ENCODE measurements at places on chromosomes 6 and 20.

GRCh38 chr6:74971633-74972032 lies 234.2 kb downstream of the COL12A1 start:
- DNase-seq: no peak

GRCh38 chr6:132414761-132415160 lies 13.5 kb upstream of the MOXD1 start:
- DNase-seq: no peak

DNA sequence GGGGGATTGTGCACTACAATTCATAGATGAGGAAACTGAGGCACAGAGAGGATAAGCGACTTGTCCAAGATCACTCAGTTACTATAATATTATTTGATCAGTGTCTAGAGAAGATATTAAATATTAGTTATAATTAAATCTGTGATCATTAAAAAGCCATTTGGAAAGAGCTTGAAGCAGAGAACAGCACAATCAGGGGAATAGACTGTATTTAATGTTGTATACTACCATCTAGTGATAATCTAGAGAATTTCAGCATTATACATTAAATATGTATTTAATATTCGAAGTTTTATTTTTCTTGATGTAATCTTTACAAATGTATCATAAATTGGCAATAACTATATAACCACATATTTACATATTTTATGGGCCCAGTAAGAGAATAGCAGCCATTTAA lies 20.1 kb upstream of the MTCL3 start:
- no peak for DNase-seq

GRCh38 chr6:13846841-13847240 lies 32.5 kb upstream of the MCUR1 start:
- DNase-seq: no peak

DNA sequence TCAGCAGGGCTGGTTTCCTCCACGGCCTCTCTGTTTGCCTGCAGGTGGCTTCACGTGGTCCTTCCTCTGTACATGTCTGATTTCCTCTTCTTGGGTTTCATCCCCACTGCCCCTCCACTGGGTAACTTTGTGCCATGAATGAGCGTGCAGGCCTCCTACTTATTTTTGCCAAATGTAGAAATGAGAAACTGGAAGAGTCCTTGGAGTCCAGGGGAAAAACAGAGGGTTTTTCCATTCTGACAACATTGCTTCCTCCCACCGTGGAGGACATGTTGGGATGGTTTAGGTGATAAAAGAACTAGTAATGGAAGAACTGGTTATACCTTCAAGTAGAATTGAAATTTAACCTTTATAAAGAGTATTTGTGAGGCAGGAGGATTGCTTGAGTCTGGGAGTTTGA lies 699.5 kb downstream of the QKI start:
- DNase-seq: no peak

GRCh38 chr6:25138934-25139415 lies 140.2 kb upstream of the CARMIL1 start:
- no peak for DNase-seq

GRCh38 chr20:20778676-20779075 lies 66.2 kb upstream of the RALGAPA2 start:
- no peak for DNase-seq

GRCh38 chr20:63695424-63696305 lies 787 bp upstream of the TNFRSF6B start:
- DNase-seq: no peak

- DNase-seq: no peak
Observed at GRCh38 chr6:617456-618100, 39.3 kb downstream of the HUS1B start.

DNA sequence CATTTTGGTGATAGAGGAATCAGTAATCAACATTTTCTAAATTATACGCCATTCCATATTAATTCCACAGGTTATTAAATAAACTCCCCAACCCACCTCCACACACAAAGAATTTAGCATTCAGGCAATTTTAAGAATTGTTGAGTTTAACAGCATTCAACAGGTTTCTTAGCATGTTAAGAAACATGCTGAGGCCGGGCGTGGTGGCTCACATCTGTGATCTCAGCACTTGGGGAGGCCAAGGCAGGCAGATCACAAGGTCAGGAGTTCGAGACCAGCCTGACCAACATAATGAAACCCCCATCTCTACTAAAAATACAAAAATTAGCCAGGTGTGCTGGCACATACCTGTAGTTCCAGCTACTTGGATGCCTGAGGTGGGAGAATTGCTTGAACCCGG lies 64.0 kb upstream of the PHACTR2 start:
- DNase-seq: no peak
